Stimulated activated CD8-positive, alpha-beta memory T cell treated with anti-CD3 and anti-CD28 coated beads, Interleukin-4, amount 100 ng/mL, for 48 hours (primary cell): ENCODE measurements at places on chromosomes 12 and 14.

- no peak for DNase-seq
Observed at GRCh38 chr12:26857465-26858176, 24.6 kb upstream of the ITPR2 start.

DNA sequence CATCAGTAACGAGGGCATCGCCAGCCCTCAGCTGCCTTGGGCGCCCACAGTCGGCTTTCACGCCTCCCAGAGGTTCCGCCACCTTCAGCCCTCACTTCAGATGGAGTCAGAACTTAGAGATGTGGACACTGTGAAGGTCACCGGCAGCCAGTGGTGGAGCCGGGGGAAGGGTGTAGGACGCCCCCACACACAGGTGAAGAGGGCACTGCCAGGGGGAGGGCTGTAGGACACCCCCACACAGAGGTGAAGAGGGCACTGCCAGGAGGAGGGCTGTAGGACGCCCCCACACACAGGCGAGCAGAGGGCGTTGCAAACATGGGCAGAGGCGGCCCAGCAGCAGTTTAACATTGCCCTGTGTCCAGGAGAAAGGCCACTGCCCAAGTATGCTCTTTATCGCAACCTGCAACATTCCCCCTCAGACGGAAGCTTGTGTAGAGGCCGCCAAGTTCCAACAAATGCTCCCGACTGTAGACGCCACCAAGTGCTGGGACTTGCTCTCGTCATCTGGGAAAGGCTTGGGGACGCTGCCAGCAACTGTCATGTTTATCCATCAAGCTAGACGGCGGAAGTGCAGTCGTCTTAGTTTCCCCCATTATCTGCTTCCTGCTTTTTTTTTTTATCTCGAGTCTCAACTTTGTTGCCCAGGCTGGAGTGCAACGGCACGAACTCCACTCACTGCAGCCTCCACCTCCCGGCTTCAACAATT is 4.9 kb upstream of the ANKLE2 start:
- no peak for DNase-seq

DNA sequence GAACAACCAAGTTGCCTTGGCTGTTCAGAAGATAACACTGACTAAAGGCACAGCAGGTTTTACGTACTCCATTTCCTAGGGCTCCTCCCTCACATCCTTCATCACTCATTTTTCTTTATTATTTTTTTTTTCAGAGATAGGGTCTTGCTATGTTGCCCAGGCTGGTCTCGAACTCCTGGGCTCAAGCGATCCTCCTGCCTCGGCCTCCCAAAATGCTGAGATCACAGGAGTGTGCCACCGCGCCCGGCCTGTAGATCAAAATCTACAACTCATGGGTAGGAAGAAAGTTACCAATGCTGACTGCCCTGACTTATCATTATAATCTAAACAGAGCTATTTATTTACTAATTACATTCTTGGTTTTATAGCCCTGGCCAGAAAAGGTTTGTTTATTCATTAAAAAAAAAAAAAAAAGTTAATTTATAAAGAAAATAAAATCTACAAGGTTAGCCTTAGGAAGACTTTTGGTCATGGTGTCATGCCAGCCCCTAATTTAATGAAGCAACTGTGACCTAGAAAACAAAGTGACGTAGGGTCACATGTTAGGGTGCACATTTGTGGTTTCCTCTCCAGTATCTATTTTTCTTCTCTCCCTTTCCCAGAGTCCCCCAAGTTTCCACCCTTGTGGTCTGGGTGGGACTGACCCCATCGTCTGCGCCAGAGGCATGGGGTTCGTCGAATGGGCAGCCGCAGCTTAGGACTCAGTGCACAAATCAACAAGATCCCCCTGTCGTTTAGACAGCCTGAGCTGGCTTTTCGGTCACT is 19.0 kb upstream of the FOXN3 start:
- DNase-seq, result no peak

- DNase-seq, result peak; percentile 30
Observed at GRCh38 chr12:24561882-24562770, 386.8 kb downstream of the BCAT1 start.

GRCh38 chr12:69509904-69510827 is 40.0 kb downstream of the FRS2 start:
- no peak for DNase-seq

GRCh38 chr12:113241191-113242025 is 20.1 kb downstream of the TPCN1 start:
- DNase-seq, result no peak

DNA sequence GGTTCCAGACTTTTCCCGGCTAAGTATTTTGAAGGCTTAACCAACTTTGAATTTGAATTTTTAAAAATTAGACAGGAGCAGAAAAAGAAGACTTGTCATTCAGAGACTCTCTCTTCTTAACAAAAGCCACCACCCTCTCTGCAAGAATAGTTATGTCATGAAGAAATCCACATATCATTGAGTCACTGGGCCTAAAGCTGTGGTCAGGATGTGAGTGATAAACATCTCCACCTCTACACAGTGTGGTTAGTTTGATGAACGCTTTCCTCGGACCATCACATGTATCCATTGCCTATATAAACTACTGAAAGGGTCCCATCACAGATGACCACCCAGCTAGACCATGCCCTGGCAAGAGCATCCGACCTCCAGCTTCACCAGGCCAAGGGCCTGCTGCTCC is 226.1 kb downstream of the KSR2 start:
- DNase-seq, result no peak

DNA sequence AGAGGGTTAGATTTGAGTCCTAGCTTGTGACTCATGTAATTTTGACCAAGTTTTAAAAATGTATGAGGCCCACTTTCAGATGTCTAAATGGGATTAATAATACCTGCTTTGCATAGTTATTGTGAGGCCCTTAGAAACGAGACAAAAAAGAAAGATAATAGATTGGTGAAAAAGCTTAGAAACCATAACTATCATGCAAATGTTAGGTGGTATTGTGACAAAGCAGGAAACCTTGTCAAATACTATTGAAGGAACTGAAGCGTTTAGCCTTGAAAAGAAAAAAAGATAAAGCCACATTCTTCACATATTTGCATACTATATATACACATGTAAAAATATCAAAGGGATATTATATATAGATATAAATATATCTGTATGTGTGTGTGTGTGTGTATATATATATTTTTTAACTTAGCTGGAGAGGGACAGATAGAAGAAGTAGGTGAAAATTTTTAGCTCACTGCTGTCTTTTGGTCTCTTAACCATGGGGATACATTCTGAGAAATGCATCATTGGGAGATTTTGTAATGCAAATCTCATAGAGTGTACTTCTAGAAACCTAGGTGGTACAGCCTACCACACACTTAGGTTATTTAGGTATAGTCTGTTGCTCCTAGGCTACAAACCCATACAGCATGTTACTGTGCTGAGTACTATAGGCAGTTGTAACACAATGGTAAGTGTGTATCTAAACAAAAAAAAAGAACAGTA is 270.3 kb downstream of the CCDC91 start:
- DNase-seq, result no peak

GRCh38 chr12:16095531-16096110 is 181.9 kb downstream of the SLC15A5 start:
- DNase-seq, result no peak

GRCh38 chr12:84841591-84841990 is 71.0 kb downstream of the SLC6A15 start:
- no peak for DNase-seq

- no peak for DNase-seq
Observed at GRCh38 chr14:21467616-21468015, 9.1 kb downstream of the RAB2B start.

GRCh38 chr14:58656671-58657411 is 19.1 kb downstream of the DACT1 start:
- no peak for DNase-seq

GRCh38 chr14:68952531-68953195 is 26.4 kb downstream of the ACTN1 start:
- no peak for DNase-seq

- DNase-seq, result no peak
Observed at GRCh38 chr12:114984634-114985061, 300.7 kb upstream of the TBX3 start.

GRCh38 chr12:8993827-8994226 is 4.5 kb downstream of the KLRG1 start:
- DNase-seq, result no peak

GRCh38 chr12:52988898-52989297 is 17.4 kb upstream of the EIF4B start:
- no peak for DNase-seq

DNA sequence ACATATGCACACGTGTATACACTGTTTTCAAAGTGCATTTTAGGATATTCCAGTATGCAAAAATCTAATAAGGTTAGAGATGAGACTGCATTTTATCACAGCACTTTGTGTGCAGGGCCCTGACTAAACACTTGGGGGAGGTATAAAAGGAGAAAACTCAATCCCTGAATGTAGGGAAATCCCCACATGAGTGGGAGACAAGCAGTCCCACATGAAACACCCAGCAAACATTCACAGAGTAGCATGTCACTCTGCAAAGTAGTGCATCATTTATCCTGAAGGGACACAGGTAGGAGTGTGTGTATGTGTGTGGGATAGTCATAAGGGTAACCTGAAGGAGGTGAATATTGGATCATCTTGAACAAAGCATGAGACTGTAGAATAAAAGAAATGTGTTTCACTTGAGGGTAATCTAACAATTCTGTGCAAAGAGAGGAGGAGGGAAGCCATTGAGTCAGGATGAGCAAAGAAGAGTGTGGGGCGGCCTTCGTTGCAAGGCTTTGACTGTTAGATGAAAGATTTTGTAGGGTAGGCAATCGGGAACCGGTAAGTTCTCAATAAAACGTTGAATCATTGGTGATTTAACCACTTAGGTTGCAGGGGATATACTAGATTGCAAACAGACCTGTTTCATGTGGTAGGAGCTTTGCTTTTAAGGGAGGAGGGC is 2.9 kb downstream of the PRPF40B start:
- no peak for DNase-seq

GRCh38 chr12:121915841-121916321 is 2.5 kb upstream of the CFAP251 start:
- DNase-seq, result no peak

GRCh38 chr12:132003846-132004245 is 54.1 kb downstream of the EP400 start:
- no peak for DNase-seq
